ENCODE measurements at places on chromosomes 16 and 17.

DNA sequence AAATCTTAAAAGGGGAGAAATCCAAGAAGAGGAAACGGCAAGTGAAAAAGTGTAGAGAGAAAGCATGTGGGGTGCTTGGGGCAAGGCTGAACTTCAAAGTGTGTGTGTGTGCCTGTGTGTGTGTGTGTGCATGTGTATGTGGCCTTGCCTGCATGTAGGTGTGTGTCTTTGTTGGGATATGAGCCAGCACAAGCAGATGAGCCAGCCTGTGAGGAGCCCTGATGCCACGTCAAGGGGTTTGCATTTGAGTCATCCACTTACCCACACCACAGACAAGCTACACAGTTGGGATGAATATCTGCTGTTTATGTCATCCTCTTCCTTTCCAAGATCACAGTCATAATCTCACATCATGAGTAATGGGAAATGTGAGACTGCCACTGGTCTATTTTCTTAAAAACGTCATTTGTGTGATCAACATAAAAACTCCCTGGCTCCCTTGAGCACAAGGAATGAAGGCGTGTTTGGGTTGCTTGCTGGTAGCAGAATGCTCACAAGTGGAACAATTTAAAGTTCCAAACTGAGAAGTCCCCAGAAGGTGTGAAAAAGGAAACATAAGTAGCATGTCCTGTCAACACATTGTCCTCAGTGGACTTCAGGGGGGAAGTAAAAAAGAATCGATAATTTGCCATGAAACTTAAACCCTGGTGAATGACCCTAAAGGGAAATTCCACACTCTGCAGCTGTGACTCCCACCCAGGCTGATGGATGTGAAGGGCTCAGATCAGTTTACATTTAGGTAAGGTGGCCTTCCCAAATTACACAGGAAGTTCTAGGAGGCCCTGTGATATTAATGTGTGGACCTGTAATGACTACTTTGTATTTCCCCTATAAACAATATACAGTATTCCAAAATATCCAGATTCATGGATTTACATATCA lies 14.7 kb downstream of the KCTD19 start:
- DNase-seq: peak; percentile 70

DNA sequence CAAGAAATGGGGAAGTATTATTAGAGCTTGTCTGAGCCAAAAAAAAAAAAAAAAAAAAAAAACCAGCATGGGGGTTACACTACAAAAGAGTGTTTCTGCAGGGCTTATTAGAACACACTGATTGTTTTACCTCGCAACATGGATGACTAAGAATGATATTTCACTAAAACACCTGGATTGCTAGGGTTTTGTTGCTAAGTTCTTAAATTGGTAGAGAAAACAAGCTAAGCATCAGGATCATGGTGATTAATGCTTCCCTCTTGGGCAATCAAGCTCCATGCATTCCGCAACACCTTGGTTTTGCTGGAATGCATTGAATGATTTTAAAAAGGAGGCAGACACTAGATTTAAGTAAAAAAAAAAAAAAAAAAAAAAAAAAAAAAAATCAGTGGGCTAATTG lies 931.4 kb upstream of the CDH8 start:
- no peak for DNase-seq

DNA sequence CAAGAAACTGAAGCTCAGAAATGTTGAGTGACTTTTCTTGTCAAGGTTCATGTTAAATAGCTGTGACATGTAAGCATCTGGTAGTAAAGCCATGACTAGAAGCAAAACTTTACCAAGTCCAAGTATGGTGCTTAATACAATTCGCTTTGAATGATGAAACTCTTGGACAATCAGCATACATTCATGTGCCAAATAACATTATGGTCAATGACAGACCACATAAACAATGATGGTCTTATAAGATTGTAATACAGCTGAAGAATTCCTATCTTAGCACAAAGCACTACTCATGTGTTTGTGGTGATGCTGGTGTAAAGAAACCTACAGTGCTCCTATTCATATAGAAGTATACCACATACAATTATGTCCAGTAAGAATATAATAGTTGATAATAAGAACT lies 97.1 kb upstream of the RPRML start:
- DNase-seq: no peak

GRCh38 chr17:17179371-17179827 lies 26.7 kb downstream of the PLD6 start:
- no peak for DNase-seq

DNA sequence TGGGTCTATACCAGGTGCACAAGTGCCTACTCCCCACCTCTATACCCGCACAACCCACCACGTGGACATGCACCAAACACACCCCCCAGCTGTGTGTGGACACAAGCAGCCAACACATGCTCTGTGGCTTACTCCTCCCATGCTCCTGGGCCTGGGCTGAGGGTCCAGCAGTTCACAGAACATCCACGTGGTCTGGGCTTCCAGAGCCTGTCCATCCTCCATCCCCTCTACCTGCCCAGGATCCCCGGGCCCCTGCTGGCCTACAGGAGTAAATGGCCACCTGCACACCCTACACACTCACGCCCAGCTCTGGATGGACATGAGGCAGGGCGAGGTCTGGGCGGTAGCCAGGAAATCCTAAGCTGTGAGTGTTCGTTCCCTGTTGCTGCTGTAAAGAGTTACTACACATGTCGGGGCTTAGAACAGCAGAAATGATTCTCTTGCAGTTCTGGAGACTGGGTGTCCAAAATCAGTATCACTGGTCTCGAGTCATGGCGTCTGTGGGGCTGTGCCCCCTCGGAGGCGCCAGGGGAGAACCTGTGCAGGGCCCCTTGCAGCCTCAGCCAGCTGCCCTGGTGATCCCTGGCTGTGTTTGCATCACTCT lies 15.0 kb upstream of the RAI1 start:
- DNase-seq: no peak

DNA sequence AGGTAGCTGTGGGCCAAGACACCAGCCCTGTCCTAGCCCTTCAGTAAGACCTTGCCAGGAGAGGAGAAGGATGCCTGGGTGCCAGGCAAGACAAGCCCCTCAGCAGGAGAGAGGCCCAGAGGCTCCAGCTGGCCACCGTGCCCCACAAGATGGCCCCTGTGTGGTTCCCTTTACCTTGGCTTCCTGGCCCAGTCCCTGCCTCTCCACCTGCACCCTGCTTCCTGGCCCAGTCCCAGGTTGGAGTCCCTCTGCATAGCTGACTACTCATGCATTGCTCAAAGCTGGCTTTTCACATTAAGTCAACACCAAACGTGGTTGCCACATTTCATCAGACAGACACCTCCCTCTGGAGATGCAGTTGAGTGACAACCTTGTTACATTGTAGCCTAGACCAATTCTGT lies 4.0 kb downstream of the SYNGR3 start:
- no peak for DNase-seq

DNA sequence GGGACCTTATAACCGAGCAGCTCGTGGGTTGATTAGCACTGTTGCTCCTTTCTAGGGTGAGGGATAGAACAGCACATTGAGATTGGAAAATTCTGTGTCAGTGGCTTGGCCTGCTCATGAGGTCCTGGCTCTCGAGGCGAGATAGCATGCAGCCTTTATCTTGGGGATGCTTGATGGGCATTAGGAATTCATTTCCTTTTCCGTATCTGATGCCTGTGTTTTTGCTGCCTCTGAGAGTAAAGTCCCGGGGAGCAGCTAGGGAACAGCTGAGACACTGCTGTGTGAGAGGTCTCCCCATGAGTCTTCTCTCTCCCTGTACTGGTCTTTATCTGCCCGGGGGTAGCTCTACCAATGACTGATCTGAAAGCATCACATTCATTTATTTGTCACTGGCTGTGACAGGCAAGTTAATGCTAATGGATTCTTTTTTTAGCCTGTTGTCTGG lies 14.5 kb downstream of the MSI2 start:
- peak; percentile 55 for DNase-seq

- DNase-seq: no peak
Observed at GRCh38 chr16:64629622-64630021, 492.2 kb downstream of the CDH11 start.

GRCh38 chr17:17781591-17782496 lies 54.9 kb downstream of the SREBF1 start:
- peak; percentile 85 for DNase-seq

DNA sequence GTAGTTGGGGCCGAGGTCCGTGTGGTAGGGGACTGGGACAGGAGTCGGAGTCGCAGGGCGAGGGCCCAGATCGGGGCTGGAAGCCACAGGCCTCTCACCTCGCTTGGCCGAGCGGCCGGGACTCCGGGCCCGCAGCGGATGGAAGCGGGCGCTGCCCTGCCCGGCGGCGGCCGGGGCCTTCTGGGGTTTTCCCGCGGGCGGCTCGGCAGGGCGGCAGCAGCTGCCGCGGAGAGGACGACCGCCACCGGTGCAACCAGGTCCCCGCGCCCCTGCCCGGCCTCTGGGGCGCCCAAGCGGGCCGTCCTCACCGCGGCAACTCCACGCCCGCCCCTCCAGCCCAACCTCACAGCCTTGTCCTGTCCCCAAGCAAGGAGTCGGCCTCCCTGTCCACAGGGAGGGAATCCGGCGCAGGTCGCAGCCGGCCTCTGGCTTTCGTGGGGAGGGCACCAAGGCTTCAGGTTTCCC lies 15.6 kb upstream of the UTP6 start:
- no peak for DNase-seq

GRCh38 chr17:12546983-12547382 lies 118.7 kb upstream of the MYOCD start:
- DNase-seq: no peak

- DNase-seq: peak; percentile 100
Observed at GRCh38 chr17:57875290-57876022, 25.6 kb upstream of the MRPS23 start.

DNA sequence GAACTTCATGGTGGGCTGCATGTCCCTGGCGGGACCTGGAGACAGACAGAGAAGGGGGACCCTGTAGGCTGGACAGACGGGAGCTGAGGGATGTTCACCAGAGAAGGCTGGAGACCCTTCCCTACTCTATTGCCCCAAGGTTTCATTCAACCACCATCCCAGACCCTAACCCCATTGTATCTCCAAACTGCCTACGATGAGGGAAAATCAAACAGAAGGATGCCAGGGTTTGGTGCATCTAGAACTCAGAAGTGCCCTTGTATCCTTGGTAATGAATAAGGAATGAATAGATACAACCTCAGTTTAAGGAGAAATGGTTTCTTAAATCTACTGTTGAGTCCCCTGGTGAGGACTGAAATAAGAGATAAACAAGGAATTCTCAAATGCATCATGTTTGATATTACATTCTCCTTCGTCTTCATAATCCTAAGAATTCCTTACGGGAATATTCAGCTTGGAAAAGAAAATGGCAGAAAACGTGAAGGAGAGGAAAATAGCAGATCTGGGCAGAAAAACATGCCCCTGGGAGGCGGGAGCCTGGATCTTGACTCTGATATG lies 16.4 kb downstream of the TNS4 start:
- DNase-seq: no peak

GRCh38 chr17:27404676-27405075 lies 51.6 kb upstream of the KSR1 start:
- DNase-seq: no peak

Data from islet precursor cell (in vitro differentiated cells).